ENCODE measurements at places on chromosomes 2 and 18. TPM values are rescaled to one million over a fixed set of nuclear protein-coding genes. Genes with fewer than 3 reads are reported as not detected.

Gene TRAF3IP1
- 16.3 TPM for total RNA-seq

Gene HOXD12
- not detected for total RNA-seq

Gene KYNU
- 0.67 TPM for total RNA-seq

Gene ORC2
- total RNA-seq, result 24.9 TPM

Gene FAM228B
- total RNA-seq, result 30.5 TPM

Gene SERPINB11
- not detected for total RNA-seq

Gene ANKRD62
- not detected for total RNA-seq

DNA sequence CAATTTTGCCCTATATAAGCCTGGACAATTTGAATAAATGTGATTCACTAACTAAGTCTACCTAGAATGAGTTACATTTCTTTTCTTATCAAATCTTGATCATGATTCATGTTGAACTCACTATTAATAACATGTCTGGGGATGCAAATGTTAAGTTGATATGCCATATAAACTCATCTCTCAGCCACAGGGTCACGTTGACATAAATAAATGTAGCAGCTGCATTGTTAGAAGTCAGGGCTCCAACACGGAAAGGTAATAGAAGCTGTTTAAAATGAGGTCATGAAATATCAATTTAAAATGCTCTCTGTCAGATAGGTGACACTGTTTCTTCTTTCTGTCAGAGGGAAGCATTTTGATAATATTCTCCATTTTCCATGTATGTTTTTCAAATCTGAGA lies 521.9 kb downstream of the CCDC85A start:
- DNase-seq, result no peak

GRCh38 chr2:238663586-238663985 lies 184.3 kb upstream of the TWIST2 start:
- DNase-seq, result no peak

GRCh38 chr18:75105551-75106254 lies 103.2 kb downstream of the PTGR3 start:
- no peak for DNase-seq

DNA sequence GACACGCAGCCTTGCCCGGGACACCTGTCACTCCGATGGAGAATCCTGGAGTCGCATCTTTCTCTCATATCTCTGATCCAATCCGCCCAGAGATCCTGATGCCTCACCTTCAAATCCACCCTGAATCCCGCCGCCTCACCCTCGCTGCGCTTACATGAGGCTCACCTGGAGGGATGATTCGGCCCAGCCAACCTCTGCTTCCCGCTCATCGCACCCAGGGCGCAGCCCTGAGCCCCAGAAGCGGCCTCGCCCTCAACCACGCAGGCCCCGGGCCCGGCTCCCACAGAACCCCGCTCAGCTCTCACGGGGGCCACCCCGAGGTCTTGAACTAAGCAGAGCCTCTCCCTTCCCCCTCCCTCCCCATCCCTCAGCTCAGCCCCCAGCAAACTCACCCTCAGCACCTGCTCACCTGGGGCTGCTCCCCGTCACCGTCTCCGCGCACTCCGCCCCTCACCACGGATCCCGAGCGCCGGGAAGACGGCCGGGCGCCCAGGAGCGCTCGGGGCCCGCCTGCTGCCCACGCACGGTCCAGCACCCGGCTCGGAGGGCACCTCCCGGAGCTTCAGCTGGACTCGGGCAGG lies 160.0 kb downstream of the NDUFA10 start:
- DNase-seq, result no peak

GRCh38 chr2:84132370-84132769 lies 326.7 kb downstream of the SUCLG1 start:
- DNase-seq, result no peak

GRCh38 chr2:70115646-70116442 lies 28.6 kb downstream of the PCBP1 start:
- no peak for DNase-seq

DNA sequence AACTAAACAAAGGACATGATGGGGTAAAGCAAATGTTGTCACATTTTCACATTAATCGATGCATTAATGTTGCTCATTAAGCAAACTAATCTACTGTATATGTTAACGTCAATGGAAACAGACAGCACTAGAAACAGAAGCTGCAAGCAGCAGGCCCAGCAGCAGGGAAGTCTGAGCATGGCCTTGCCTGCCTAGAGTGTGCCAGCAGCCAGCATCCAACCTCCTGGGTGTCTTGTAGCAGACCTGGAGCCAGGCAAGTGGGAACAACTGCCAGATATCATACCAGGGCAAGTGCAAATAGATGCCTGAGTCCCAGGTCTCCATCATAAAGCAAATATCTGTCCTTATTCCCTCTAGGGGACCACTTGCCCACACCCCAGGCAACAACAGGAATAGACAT lies 319.0 kb downstream of the LRRTM1 start:
- DNase-seq, result no peak

- peak; percentile 83 for DNase-seq
These were observed 24.9 kb downstream of the MTCL1 start for GRCh38 chr18:8730080-8730827.

DNA sequence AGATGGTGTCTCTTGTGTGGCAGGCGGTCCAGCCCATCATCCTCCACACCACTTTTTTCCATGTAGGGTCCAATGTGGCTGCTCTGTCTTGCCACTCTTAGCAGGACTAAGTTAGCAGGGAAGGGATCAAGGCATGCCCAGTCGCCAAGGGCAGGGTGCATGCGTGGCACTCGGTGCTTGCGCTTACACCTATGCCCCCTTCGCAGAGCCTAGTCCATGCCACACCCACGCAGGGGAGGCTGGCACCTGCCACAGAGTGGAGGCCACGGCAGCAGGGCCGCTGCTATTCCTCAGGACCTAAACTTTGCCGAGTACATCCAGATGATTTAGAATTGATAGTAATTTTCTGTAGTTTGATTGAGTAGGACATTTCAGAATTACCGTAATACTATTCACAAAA lies 59.5 kb downstream of the RALBP1 start:
- DNase-seq, result no peak

- DNase-seq, result no peak
These were observed 32.6 kb downstream of the MYL12B start for GRCh38 chr18:3294435-3295080.

- no peak for DNase-seq
These were observed 166.4 kb upstream of the EPB41L3 start for GRCh38 chr18:5710235-5710634.

DNA sequence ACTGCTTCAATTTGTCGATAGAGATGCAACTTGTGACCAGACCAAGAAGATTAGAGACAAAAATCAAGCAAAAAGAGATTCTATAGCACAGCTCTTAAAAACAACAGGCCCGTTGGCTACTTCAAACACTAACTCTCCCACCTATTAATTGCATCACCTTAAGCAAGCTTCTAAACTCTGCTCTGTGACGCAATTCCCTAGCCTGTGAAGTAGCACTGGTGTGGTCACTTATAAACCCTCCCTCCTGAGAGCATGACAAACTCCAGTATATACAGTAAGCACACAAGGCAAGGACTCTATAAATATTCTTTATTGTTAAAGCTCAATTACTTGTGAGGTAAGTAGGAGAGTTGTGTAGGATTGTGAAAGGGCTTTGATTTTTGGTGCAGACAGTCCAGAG lies 72.3 kb downstream of the CMPK2 start:
- DNase-seq, result no peak

GRCh38 chr2:183564726-183565125 lies 440.5 kb downstream of the NUP35 start:
- DNase-seq, result no peak

GRCh38 chr2:222745836-222746559 lies 74.5 kb downstream of the MOGAT1 start:
- DNase-seq, result no peak

DNA sequence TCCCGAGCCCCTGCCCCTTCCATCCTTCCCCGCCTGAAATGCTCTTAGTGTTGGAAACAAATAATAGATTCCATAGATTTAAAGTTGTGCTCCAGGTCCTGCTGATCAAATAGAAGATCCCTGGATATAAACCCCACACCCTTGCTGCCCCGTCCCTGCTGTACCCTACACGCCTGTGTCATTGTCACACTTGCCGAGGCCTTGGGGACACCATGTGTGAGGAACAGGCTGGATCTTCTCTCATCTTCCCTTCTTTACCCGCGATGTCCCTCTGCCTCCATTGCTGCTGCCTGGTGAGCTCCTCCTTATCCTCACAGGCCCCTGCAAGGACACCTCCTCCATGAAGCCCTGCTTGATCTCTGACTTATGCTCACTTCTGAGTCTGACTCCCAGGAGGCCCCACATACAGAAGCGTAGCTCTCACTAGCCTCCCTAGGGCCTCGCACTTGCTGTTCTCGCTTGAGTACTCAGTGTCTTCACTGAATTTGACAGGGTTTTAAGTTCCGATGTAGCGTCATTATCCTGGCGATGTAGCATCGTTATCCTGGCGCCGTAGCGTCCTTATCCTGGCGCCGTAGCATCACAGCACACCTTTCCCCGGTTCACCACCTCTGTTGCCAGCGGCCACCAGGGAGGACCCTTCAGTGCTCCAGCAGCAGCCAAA lies 221.9 kb downstream of the NDUFA10 start:
- DNase-seq, result peak; percentile 59

DNA sequence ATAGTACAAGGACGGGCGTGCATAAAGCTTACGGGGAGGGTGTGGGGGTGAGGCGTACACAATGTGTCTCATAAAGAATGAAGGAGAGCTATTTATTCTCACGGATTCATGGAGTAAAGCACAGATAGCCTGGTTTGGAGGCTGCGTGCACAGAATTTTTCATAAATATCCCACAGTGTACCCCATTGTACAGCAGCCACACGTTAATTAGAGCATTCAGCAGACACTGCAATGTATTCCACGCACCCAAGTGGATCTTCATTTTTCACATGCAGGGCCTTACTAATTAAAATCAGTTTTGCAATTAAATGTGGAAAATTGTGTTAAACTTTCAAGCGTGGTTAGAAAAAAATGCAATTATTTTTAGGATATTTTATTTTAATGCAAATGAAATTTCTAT lies 227.7 kb upstream of the PXDN start:
- DNase-seq, result no peak

- DNase-seq, result no peak
These were observed 32.4 kb upstream of the RPRM start for GRCh38 chr2:153510996-153511395.

DNA sequence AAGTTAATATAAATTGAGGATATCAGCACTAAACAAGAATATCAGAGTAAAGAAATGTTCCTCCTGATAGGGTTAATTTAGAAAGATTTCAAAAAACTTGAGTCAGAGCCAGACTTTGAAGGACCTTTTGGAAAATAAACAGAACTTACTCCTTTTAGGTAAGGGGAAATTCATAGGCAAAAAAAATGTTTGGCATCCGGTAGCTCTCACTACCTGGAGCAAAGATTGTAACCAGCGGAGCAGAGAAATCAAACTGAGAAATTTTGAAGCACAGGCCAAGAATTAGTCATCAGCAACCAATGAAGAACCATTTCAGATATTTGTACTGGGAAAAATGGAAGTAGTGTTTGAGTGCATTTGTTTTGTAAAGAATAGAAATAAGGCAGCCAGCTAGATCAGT lies 113.0 kb downstream of the ICA1L start:
- DNase-seq, result no peak

GRCh38 chr18:29586210-29586609 lies 1409.3 kb upstream of the CDH2 start:
- DNase-seq, result no peak

DNA sequence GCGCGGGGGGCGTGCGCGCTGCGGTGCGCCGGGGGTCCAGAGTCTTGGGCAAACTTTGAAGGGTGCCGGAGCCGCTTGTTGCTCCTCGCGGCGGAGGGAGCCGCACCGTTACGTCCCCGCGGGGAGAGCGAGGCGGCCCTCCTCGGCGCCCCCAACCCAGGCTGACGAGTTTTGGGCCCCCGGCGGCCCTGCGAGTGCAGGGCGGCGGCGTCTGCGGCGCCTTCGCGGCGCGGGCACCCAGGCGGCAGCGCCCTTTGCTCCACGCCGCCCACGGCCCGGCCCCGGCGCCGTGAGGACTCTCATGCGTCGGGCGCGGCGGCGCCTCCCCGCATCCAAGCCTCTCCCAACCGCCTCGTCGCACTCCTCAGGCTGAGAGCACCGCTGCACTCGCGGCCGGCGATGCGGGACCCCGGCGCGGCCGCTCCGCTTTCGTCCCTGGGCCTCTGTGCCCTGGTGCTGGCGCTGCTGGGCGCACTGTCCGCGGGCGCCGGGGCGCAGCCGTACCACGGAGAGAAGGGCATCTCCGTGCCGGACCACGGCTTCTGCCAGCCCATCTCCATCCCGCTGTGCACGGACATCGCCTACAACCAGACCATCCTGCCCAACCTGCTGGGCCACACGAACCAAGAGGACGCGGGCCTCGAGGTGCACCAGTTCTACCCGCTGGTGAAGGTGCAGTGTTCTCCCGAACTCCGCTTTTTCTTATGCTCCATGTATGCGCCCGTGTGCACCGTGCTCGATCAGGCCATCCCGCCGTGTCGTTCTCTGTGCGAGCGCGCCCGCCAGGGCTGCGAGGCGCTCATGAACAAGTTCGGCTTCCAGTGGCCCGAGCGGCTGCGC lies 814 bp downstream of the FZD7 start:
- DNase-seq, result no peak

- no peak for DNase-seq
These were observed 41.6 kb downstream of the PLEKHB2 start for GRCh38 chr2:131146749-131147148.

DNA sequence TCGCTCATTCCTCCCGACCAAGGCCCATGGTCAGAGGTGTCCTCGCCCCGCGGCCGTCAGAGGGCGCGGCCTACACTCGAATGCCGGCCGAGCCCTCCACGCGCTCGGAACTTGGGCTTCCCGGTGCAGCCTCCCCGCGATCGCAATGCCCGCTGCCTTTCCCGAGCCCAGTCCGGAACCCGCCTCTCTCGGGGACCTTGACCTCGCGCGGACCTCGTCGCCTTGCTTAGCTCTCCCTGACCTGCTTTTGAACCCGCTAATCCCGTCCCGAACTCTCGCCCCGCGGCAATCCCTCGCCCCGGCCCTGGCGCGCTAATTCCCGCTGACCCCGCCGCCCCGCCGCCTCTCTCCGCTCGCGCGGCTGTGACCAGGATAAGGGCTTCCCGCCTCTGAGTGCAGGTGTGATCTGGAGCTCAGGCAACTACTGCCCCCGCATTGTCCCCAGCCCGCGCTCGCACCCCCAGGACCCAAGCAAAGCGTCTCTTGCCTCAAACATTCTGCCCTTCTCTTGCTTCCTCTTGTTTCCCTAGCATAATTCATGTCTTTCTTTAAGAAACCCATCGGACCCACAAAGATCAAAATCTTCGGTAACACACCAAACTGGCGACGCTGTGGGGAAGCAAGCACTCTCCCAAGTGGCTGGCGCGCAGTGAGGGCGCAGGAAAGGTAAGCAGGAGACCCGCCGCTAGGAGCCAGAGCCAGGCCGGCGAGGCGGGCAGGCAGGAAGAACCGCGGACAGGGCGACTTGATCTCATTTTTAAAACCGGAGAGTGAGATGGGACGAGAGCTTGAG lies 46.6 kb upstream of the ATP6V1B1 start:
- peak; percentile 55 for DNase-seq

- DNase-seq, result no peak
These were observed 58.6 kb upstream of the CHAC2 start for GRCh38 chr2:53708988-53709387.

GRCh38 chr18:2537296-2537695 lies 34.0 kb downstream of the METTL4 start:
- DNase-seq, result no peak

All from cardiac septum (tissue), 1 donor.